ENCODE measurements at places on chromosomes 1 and 21.

DNA sequence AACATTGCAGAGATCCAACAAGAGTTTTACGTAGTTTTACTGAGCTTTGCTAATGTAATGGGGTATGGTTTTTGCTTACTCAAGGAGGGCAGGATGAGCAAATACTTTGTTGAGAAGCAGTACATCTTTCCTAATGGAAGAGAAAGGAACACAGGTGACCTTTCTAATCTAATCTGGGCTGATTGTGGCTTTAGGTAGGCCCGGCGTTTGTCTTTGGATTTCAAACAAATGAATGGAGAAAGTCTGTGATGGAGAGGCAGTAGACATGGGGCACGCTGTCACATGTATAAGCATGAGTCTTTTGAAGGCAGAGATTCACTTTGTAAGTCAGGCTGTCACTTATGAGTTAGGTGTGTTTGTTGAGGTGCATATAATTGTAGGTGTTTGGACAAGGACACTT, 1.7 kb downstream of the PLEKHM2 start:
- no peak for DNase-seq

- DNase-seq: peak; percentile 81
Measured at GRCh38 chr1:31712068-31712467, 8.3 kb upstream of the COL16A1 start.

- DNase-seq: no peak
Measured at GRCh38 chr1:209855623-209856022, 27.9 kb downstream of the UTP25 start.

GRCh38 chr1:200183637-200184036, 156.1 kb downstream of the NR5A2 start:
- no peak for DNase-seq

DNA sequence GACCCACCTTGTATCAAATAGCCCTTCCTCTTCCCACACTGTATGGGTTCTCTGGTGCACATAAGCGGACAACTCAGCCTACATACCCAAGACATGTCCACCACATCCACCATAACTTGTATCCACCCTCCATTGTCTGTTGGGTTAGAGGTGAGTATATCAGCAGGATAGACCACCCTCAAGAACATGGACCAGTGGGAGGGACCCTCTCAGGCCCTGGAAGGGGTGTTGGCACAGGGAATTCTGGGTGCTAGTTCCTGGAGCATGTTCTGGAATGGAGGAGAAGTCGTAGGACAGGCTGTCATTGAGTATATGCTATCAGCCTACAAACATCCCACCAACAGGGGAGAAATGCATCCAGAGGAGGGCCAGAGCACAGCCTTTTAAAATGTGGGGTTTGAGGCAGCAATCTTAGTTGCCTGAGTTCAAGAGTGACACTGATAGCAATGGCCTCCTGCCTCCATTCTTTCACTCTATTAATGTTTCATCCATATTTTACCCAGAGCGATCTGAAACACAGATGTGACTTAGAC, 7.5 kb downstream of the CD55 start:
- no peak for DNase-seq

DNA sequence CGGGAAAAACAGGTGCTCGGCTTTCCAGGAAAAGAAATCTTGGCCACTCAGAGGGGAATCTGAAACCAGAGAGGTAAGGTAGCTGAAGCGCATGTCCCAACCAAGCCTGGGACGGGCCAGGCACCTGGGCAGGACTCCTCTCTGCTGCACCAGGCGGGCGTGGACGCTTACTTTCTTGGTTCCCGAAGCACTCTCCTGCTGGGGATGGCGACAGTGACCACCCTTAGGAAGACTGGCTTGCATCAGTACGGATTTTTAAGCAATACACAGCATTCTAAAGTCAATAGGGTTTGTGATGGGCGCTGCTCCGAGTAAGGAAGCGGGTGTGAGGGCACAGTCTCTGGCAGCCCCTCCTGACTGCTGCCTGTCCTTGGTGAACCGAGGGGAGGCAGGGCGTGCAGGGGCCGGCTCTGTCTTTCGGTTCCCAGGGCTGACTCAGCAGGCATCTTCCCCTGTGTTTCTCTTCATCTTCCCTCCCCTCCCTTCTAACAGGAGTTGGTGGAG, 74.9 kb upstream of the ANGPTL1 start:
- no peak for DNase-seq

- no peak for DNase-seq
Measured at GRCh38 chr1:10613340-10613739, 138.6 kb downstream of the PEX14 start.

DNA sequence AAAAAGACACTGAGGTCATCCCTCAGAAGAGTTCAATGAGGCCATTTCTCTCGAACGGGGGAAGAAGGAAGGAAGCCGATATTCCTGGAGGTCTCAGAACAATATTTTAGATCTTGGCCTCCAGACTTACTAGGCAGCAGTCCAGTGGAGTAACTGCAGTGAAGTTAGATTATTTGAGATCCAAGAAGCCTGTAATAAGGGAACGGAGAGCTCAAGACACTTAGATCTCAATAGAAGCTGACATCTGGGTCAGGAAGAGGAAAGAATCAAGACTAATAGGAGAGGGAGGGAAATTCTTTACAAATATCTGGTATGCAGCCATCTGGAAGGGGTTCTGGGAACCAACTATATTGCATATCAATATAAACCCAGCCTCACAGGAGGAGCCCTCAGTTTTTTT, 13.6 kb upstream of the ENAH start:
- DNase-seq: no peak

DNA sequence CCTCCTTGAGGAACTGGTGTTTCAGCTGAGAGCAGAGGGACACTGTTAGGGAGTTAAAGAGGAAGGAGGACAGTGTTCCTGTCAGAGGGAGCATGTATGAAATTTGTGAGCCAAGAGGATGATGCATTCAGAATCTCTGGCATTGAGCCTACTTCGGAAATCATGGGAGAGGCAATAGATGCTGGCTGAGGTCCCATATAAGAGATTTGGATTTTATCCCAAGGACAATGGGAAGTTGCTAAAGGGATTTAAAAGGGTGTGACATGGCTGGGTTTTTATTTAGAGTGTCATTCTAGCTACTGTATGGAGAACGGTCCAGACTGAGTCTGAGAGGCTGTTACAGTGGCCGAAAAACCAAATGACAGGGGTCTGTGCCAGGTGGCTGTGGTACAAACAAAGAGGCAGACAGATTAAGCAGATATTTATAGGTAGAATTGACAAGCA, 403.2 kb upstream of the B3GALT2 start:
- peak; percentile 42 for DNase-seq

DNA sequence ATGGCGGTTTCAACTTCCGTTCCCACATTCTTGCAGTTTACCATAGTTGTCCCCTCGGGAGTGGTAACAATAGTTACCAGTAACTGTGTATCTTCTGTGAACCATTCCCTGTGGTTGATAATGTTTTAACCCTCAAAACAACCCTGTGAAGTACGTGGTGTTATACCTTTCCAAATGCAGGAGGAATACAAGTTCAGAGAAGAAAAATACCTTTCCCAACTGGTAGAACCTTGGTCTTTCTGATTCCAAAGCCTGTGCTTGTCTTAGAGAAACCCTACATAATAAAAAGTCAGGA, 789 bp downstream of the BTF3L4 start:
- no peak for DNase-seq

GRCh38 chr1:25062621-25063255, 132.7 kb upstream of the RUNX3 start:
- no peak for DNase-seq

GRCh38 chr1:186783193-186783592, 45.6 kb upstream of the PLA2G4A start:
- DNase-seq: no peak

GRCh38 chr1:41025979-41026819, 4.7 kb upstream of the SLFNL1 start:
- DNase-seq: no peak

DNA sequence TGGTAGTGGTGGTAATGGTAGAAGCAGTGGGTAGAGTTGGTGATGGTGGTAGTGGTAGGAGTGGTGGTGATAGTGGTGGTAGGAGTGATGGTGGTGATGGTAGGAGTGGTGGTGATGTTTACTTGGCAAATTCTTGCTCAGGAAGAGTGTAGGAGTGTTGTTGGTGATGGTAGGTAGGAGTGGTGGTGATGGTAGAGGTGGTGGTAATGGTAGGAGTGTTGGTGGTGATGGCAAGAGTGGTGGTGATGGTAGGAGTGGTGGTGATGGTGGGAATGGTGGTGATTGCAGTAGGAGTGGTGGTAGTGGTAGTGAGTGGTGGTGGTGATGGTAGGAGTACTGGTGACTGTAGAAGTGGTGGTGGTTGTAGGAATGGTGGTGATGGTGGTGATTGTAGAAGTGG, 106.5 kb downstream of the DISC1 start:
- no peak for DNase-seq

GRCh38 chr1:227893300-227893948, 54.3 kb downstream of the WNT9A start:
- no peak for DNase-seq

GRCh38 chr1:109372281-109372680, 25.4 kb downstream of the SORT1 start:
- no peak for DNase-seq

- no peak for DNase-seq
Measured at GRCh38 chr21:46392921-46393320, 65.8 kb upstream of the DIP2A start.

DNA sequence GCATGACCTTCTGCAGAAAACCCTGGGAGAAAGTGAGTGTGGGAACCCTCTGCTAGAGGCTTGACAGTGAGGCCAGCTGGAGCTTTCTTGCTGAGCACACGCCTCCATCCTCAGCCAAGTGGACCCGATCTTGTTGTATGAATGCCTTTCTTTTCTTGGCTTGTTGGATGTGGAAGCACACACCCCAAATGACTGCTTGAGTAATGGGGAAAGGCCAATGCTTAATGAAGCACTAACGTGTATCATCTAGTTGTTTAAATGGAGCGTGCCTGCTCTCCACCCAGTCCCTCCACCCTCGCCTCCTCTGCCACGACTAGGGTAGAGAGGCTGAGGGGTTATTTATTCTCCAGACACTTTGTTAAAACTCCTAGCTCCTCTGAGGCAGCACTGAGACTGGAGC, 54.3 kb upstream of the IKBKE start:
- DNase-seq: no peak

DNA sequence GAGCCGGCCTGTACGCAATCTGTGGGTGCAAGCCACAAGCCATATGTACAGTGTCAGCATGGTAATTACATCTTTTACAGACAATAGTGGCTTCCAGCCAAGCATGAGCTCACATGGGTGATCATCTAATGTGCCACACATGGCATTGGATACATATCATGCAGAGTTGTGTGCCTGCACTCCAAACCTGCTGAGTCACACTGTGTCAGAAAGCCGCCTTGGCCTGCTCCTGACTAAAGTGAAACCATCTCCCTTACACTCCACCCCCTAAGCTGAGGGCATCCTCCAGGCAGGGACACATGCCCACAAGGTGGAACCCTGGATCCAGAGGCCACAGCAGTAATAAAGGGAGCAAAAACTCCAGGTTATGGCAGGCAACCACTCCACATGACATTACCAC, 72.5 kb downstream of the KCNT2 start:
- DNase-seq: no peak

DNA sequence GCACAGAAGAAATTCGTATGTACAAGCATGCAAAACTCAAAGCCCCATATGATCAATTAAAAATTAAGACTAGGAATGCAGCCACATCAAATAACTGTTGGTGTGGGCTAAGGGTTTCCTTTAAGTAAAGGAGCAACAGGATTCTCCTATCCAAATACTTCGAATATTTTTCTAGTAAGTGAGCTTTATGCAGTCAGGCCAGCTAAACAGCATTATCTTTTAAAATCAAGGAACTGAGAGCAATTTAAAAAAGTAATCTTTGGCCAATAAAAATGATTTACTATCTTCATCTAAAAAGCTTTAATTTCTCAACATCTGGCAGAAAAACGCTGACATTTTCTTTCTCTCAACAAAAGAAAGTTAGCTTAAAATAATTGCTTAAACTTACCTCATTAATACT, 19.8 kb downstream of the CNN3 start:
- DNase-seq: peak; percentile 50

- no peak for DNase-seq
Measured at GRCh38 chr1:205450448-205450847, 5.4 kb downstream of the BLACAT1 start.

DNA sequence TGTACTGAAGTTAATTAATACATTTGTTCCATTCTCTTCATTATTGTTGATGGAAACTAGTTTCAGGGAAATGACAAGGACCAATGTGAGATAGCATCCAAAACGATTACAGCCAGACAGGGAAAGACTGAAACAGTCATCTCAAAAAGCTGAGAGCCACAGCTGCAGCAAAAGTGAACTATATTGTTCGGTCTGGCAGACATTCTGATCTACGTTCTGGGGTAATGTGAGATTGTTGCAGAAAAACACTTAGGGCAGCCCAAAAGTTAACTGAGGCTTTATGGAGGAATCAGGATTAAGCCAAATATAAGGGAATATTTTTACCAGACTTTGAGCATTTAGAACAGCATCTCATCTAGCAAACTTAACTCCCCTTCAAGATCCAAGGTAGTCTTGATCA, 112.9 kb downstream of the LRRC40 start:
- DNase-seq: no peak

DNA sequence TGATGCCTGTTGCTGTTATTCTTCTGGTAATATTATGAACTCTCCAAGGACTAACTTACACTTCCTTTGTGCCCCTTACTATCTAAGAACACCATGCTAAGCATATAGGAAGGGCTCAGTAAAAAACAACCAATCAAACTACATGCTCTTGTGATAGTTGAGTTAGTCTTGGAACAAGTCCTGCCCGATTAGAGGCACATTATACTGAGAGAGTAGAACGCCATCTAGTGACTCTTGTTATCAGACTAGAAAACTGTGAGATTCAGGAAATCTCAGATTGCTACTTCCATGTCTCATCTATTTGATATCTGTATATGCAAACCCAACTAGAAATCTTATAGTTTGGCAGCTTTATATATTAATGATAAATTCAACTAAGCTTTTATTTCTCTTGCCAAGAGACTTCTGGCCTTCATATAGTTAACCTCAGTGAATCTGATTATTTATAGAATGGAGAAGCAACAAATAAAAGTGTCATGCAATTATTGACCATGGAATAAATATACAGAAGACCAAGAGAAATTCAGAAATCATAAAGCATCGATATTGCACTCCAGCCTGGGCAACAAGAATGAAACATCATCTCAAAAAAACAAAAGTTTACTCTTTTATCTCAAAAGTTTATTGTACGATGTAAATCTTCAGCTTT, 7.8 kb upstream of the SRRM1 start:
- DNase-seq: peak; percentile 51

DNA sequence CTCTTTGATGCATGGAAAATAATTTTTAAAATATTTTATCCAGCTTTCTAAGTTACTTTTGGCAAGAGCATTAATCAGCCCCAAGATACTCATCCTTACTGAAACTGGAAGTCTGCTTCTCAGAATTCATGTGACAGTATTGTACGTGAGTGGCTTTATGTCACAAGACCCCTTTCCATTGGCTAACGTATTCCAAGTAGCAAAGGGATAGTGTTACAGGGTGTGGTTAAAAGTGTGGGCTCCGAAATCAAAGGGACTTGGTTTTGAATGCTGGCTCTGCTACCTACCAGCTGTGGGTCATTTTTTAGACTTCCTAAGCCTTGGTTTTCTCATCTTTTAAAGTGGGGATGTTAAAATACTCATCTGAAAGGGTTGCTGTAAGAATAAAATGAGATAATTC, 91.7 kb downstream of the RHOU start:
- no peak for DNase-seq

Data from fibroblast of skin of left quadriceps (primary cell).